ENCODE measurements at places on chromosomes 16 and 17.
A peak's percentile ranks its signal among the peaks of the same experiment; 100 is the strongest.

DNA sequence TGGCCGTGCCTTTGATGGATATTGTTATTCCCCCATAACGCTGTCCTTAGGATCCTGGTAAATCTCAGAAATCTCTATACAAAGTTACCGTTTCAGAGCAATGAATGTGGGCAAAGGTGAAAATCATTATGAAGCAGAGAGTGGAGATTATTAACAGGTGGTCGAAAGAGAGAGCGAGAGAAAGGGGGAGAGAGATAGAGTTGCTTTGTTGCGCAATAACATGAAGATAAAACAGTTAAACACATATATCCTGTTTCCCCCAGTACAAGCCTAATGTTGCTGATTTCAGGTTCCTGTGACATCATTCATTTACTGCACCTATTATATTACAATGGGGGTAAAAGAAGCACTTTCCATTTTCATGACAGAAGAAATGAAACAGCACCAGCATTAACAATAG lies 535.4 kb upstream of the RBFOX1 start:
- no peak for DNase-seq

DNA sequence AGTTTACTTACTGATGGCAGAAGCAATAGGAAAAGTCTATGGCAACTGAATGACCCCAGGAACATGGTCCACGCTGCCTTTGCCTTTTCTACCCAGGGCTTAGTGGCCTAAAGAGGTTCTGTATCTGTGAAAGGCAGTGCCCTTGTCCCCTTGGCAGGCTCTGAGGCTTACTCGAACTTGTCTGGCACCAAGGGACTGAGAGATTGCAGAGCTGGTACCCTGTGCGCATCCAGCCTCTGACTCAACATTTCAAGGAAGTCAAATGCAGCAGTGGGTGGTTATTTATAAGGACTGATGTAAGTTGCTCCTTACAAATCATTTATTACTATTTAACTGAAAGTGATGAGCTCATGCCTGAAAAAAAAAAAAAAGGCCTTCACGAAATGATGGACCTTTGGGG lies 299.9 kb upstream of the MYOCD start:
- DNase-seq = no peak

DNA sequence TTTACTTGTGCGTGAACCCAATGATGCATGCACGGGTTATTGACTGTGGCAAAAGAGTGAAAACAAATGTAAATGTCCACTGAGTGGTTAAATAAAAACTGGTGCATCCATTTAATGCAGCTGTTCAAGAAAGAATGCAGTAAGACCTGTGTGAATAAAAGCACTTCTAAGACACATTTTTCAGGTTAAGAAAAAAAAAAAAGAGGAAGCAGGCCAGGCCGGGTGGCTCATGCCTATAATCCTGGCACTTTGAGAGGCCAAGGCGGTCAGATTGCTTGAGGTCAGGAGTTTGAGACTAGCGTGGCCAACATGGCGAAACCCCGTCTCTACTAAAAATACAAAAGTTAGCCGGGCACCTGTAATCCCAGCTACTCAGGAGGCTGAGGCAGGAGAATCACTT lies 11.8 kb downstream of the CNGB1 start:
- no peak for DNase-seq

- DNase-seq = no peak
Measured at GRCh38 chr16:27048316-27048715, 18.4 kb upstream of the C16orf82 start.

- no peak for DNase-seq
Measured at GRCh38 chr17:50165066-50165465, 739 bp upstream of the SGCA start.

DNA sequence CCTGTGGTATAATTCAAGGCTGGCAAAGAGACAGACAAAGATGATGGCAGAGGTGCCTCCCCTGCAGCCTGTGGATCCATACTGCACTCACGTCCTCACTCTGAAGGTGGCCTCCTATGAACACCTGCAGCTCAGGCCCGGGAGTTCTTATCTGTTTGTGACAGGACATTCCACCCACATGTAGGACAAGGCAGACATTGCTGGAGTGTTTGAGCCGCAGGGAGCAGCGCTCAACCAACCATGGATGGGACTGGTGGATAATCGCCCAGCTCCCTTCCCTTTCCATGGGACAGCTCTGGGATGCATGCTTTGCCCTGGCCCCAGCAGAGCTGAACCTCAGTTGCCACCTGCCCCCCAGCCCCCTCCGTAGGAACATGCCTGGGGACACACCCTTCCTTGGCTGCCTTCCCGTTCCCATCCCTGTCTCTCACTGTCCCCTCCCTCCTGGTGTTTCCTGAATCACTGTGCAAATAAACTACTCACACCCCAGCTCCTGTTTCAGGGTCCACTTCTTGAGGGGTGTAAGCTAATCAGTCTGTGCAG lies 22.2 kb downstream of the ITPRIPL2 start:
- no peak for DNase-seq

- peak; percentile 53 for DNase-seq
Measured at GRCh38 chr16:68331879-68332410, 21.1 kb downstream of the PRMT7 start.

GRCh38 chr16:68297908-68298307 lies 12.8 kb downstream of the SLC7A6OS start:
- no peak for DNase-seq

- DNase-seq = no peak
Measured at GRCh38 chr16:87924811-87925670, 11.3 kb downstream of the CA5A start.

DNA sequence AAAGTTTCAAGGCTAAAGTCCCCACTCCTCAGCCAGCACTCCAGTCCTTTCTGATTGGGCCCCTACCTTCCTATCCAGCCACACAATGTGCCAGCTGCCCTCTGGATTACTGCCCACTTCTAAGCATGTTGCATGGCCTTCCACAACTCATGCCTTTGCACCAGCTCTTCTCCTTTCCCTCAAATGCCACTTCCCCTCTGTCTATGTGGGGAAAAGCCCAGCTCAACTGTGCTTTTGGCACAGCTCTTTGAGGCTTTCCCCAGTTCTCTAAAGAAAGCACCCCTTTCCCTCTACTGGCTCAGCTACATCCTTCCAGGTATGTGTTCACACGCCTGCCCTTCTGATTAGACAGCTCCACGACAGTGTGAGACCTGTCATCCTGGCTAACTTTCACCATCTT lies 18.5 kb downstream of the GTF3C1 start:
- no peak for DNase-seq

DNA sequence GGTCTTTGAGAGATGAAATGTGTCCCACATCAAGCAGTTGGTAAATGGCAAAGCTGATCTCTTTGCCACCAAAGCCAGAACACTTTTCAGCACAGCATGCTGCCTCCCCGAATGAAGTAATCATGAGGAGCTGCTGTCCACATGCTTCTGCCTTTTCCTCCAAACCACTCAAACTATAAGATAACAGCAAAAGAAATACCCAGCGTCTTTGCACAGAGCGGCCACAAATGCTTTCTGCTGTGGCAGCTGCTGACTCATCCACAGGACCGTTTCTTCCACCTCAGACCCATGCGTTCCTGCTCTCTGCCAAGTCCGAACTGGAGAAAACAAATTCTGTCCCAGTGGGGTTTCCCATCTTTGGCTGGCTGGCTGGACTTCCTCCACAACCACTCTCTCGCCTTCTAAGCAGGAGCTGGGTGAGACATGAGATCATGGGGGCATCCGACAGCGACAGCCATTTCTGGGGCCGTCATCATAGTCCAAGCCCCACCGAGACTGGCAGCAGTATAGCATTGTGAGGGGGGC lies 27.1 kb downstream of the TBC1D3B start:
- peak; percentile 54 for DNase-seq

DNA sequence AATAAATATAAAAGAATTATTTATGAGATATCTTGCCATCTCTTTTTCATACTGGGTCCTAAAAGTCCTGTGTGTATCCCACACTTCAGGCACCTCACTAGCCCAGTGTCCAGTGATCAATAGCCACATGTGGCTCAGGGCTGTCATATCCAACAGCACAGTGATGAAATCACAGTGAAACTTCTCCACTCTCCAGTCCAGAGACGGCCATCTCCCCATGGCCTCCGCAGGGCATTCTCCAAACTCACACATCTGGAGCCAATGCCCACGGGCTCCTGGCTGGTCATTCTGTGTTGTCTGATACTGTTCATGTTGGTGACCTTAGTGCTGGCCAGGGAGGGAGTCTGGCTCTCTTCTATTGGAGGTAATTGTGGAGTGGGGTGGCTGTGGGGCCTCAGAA lies 125.2 kb upstream of the SDK2 start:
- no peak for DNase-seq

- DNase-seq = no peak
Measured at GRCh38 chr17:38460716-38461630, 32.7 kb downstream of the ARHGAP23 start.

GRCh38 chr17:71260366-71260940 lies 860.4 kb upstream of the SOX9 start:
- DNase-seq = no peak

DNA sequence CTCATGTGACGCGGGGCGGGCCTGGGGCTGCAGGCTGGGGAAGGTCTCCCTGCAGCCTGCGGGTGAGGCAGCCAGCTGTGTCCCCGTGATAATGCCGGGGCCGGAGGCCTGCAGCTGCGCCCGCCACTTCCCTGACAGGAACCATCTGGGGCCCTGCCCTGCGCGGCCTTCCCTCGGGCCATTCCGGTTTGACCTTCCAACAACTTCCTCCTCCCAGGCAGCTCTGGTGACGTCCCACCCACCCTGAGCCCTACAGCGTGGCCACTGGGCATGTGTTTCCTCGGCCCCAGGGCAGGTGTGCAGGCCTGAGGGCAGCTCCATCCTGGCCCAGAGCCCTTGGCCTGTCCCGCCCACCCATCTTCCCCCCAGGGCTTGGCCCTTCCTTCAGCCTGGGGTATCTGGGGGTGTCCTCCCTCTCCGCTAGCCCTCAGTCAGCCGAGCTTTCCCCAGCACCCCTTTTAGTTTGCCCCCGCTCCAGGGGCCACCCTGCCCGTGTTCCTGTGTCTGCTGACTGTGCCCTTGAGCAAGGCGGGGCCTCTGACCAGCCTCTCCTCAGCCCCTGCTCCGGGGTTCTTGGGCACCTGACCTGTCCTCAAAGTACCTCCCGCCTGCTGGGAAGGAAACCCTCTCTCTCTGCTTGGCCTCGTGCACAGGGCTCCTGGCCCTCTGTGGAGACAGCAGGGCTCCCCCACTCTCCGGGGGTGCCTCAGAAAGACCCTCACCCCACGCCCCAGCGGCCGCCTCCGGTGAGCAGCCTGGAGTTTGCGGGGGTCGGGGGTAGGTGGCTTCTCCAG lies at the start of gene CBFA2T3:
TSS of gene CBFA2T3 (minus strand) at position 190 of the 794 bp plus-strand sequence. CDS start 400 bp downstream, outside the sequence.
- no peak for DNase-seq

DNA sequence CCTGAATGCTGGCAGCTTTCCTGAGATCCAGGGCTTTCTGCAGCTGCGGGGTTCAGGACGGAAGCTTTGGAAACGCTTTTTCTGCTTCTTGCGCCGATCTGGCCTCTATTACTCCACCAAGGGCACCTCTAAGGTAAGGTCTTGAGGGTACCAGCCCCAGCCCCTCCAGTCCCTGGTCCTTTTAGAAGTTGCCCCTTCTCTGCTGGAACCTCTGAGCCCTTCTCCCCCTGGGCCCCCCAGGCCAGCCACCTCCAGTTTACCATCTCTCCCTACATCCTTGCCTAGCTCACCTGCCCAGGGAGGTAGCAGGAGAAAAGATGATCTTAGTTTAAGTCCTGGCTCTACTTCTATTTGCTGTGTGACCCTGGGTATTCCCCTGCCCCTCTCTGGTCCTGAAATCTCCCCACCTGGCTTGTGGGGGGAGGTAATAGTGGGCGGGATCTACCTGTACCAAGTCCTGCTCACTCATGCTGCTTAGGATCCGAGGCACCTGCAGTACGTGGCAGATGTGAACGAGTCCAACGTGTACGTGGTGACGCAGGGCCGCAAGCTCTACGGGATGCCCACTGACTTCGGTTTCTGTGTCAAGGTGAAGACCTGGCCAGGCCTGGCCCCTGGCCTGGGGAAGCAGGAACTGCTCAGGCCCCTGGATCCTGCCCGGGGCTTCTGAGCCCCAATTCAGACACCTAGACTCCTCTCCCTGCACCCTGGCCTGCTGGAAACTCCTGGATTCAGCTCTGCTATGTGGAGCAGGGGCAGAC lies 6.5 kb downstream of the GRB7 start:
- DNase-seq = no peak

GRCh38 chr17:28999206-28999605 lies 6.6 kb downstream of the SEZ6 start:
- no peak for DNase-seq

DNA sequence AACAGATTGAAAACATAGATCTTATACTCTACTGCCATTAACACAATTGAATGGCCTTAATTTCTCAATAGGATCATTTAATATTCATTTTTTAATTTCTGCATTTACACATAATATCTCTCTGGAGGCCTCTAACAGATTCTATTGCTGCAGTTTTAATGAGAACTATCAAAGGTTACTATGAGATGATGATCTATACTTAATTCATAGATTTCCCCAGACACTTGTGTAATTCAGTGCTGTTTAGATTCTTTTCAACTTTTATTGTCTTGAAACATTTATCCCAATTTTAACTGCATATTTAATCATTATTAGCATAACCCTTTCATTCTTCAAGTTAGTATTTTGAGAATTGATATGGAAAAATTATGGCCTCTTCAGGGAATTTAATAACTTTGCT lies 1056.5 kb upstream of the CDH8 start:
- DNase-seq = no peak

GRCh38 chr16:28297784-28298510 lies 5.6 kb downstream of the SBK1 start:
- no peak for DNase-seq

GRCh38 chr17:70622368-70623260 lies 453.3 kb downstream of the KCNJ2 start:
- peak; percentile 19 for DNase-seq

DNA sequence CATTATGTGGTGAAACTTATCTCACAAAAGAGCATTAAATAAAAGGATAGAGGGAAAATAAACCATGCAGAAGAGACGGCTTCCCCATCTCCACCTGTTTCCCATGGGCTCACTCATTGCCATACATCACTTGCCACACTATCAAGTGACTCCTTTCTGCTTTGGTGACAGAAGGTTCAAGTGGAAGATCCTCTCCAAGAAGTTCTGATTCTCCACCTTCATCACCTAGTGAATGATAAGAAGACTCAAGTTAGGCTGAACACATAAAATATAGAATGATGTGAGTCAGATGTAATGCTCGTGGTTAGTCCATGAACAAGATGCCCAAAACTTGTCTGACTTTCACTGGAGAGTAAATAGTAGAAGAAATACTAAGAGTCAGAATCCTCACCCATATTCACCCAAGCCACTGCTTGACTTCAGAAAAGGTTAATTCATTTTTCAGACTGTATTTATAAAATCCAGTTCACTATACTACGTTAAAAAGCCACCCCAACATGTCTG lies 100.1 kb upstream of the TOB1 start:
- no peak for DNase-seq

Measured in adipocyte (in vitro differentiated cells).